ENCODE measurements at places on chromosomes 13 and 19. TPM values are rescaled to one million over a fixed set of nuclear protein-coding genes. Genes with fewer than 3 reads are reported as not detected.

GRCh38 chr13:108827646-108828045 lies 198.2 kb downstream of the MYO16 start:
- H3K4me3 ChIP-seq, result no peak overlapping the region
- DNase-seq, result no peak
- H3K36me3 ChIP-seq, result no peaks in the 10 kb centered on the region
- no peaks in the 10 kb centered on the region for H3K27me3 ChIP-seq
- peaks cover 3% of the 10 kb centered on the region for H3K4me1 ChIP-seq
- peak overlapping the region; percentile 9 for H3K27ac ChIP-seq

DNA sequence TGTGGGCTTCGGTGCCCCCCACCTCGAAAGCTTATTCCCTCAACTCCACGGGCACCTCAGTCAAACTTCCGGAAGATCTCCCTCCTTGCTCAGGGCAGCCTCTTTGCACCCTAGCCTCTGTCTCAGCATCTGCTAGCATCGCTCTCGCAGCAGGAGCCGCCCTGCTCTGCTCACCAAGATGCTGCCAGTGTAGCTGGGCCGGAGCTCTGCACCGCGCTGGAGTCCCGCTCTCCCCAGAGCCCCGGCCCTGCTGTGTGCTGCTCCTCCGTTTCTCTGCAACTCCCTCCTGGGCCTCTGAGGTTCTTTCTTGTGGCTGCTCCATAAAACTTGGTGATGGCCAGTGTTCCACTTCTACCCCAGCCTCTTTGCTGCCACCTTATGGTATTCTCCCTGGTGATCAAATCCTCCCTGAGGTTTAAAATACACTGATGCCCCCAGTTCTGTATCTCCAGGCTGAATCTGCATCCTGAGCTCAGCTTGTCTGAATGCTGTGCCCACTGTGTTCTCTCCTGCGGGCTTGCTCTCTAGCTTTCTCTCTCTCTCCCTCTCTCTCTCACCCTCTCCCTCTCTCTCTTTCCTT lies 198.0 kb downstream of the UQCRFS1 start:
- no peak for DNase-seq
- H3K36me3 ChIP-seq, result no peaks in the 10 kb centered on the region

- H3K4me1 ChIP-seq, result no peaks in the 10 kb centered on the region
- no peaks in the 10 kb centered on the region for H3K36me3 ChIP-seq
- no peak for DNase-seq
- H3K27ac ChIP-seq, result no peak overlapping the region
Measured at GRCh38 chr19:33562636-33563035, 41.0 kb upstream of the PEPD start.

The ZNF560 gene
- total RNA-seq, result not detected

The CPB2 gene
- not detected for total RNA-seq

DNA sequence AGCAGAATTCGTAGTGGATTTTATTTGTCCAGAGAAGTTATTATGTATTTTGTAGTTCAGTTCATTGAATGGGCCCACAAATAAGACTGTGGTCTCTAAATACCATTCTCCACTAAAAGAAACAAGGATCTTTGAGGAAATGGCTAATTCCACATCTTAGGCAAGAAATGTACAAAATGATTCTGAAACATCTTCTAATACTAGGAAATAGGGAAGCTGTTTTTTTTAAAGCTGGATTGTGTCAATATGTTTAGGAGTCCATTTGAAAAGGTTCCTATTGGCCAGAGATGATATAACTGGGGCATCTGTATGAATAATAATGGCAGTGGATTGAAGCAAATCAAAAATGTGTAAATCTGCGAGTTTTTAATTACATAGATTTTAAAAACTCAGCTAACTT lies 88.5 kb upstream of the SIAH3 start:
- no peak overlapping the region for H3K4me3 ChIP-seq
- H3K27ac ChIP-seq, result no peak overlapping the region
- no peak for DNase-seq
- no peaks in the 10 kb centered on the region for H3K36me3 ChIP-seq
- no peaks in the 10 kb centered on the region for H3K4me1 ChIP-seq

- H3K27ac ChIP-seq, result no peak overlapping the region
- DNase-seq, result no peak
- H3K27me3 ChIP-seq, result no peaks in the 10 kb centered on the region
- H3K4me1 ChIP-seq, result peaks cover 10% of the 10 kb centered on the region
- no peak overlapping the region for H3K4me3 ChIP-seq
Measured at GRCh38 chr13:20363603-20364002, 131.5 kb upstream of the GJB6 start.

The KIR3DL1 gene
- total RNA-seq, result not detected

The ACTN4 gene
- 267 TPM for total RNA-seq

The SH2D3A gene
- total RNA-seq, result 13.1 TPM

DNA sequence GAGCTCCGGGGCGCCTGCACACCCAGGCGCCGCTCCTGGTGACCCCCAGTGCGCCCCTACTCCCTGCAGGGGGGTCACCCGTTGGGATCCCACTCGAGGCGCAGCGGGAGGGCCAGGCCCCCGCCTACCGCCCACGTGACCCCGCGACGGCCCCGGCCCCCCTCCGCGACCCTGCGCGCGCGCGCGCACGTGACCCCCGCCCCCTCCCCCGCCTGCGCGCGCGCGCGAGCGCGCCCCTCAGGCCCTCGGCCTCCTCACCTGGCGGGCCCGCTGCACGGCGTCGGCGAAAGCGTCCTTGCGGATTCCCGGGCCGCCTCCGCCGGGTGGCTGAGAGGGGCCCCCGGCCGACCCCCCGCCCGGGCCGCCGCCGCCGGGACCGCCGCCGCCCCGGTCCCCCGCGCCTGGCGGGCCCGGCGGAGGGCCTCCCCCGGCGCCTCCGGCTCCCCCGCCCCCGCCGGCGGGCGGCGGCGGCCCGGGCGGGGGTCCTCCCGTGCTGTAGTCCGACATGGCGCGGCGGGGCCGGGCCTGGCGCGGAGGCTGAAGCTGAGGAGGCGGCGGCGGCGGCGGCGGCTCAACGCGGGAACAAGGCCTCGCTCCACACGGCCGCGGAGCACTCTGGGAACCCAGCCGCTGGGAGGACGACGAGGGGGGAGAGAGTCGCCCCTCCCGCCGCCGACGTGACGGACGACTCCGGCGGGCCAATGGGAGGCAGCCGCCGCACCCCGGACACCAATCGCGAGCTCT lies at the start of gene KHSRP:
Gene KHSRP (minus strand): TSS at position 617 of the 744 bp plus-strand sequence. CDS start 110 bp downstream, at position 507.
- H3K4me3 ChIP-seq, result peak within 1 kb of the TSS; percentile 76
- H3K27me3 ChIP-seq, result no peaks in the 10 kb centered on the region
- H3K36me3 ChIP-seq, result no peaks in the 10 kb centered on the region
- no peaks in the 10 kb centered on the region for H3K4me1 ChIP-seq

The PRODH2 gene
- total RNA-seq, result 1.5 TPM

The CRX gene
- not detected for total RNA-seq

GRCh38 chr13:63460462-63461090 lies 2044.9 kb upstream of the PCDH20 start:
- no peaks in the 10 kb centered on the region for H3K4me1 ChIP-seq
- H3K27me3 ChIP-seq, result no peaks in the 10 kb centered on the region
- H3K4me3 ChIP-seq, result no peak overlapping the region
- H3K36me3 ChIP-seq, result no peaks in the 10 kb centered on the region
- no peak overlapping the region for H3K27ac ChIP-seq

- H3K27me3 ChIP-seq, result no peaks in the 10 kb centered on the region
- peak; percentile 77 for DNase-seq
- H3K4me1 ChIP-seq, result no peaks in the 10 kb centered on the region
- no peaks in the 10 kb centered on the region for H3K36me3 ChIP-seq
Measured at GRCh38 chr13:94548821-94549231, 47.1 kb downstream of the TGDS start.

DNA sequence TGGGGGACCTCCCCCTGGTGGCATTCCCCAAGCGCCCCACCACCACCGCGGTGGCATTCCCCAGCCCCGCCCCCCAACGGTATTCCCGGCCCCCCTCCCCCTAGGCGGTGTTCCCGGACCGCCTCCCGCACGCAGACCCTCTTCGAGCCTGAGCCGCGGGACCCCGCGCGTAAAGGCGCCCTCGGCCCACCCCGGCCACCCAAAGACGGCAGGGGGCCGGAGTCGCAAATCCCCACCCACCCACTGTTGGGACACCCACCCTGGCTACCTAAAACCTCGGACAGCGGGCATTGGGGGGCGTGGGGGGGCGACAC lies 22.4 kb downstream of the OLFM2 start:
- no peak overlapping the region for H3K27ac ChIP-seq
- no peaks in the 10 kb centered on the region for H3K36me3 ChIP-seq
- H3K4me1 ChIP-seq, result no peaks in the 10 kb centered on the region

The KLK15 gene
- total RNA-seq, result not detected

All from pancreas (tissue), 10 donors.